Fibroblast of skin of abdomen (primary cell): ENCODE measurements at places on chromosomes 4 and X.
A peak's percentile ranks its signal among the peaks of the same experiment; 100 is the strongest.

- DNase-seq: peak; percentile 39
Observed at GRCh38 chr4:125097729-125098128, 217.0 kb upstream of the FAT4 start.

DNA sequence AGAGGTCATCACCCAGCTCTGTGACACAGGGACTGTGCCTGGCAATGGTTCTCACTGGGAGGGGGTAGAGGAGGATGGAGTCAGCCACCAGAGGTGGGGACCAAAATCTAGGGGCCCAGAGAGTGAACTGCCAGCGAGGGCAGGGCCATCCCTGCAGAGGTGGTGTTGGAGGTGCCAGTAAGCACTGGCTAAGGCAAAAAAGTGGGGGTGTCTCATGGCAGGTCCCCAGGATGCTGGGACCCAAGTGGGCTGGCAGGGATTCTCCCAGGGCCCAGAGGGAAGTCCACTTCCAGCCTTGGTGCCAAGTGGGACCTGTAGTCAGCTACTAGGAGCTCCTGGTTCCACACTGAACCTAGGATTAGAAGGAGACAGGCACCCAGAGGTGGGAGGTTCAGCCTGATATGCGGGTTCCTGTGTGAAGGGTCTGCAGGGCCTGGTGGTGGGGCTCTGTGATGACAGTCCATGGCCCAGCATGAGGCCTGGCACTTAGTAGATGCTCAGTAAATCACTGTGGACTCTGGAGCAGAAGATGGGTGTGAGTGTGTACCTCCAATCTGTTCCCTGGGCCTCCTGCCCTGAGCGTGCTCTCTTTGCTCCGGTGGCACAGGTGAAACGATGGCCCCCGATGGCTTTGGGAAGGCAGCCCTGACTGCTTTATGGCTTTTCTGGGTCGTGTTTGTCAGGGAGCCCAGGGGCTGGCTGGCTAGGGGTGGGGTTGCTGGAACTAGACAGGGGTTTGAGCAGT is 81.5 kb downstream of the PSAPL1 start:
- no peak for DNase-seq

- DNase-seq: peak; percentile 85
Observed at GRCh38 chr4:128220286-128221235, 67.1 kb downstream of the PGRMC2 start.

DNA sequence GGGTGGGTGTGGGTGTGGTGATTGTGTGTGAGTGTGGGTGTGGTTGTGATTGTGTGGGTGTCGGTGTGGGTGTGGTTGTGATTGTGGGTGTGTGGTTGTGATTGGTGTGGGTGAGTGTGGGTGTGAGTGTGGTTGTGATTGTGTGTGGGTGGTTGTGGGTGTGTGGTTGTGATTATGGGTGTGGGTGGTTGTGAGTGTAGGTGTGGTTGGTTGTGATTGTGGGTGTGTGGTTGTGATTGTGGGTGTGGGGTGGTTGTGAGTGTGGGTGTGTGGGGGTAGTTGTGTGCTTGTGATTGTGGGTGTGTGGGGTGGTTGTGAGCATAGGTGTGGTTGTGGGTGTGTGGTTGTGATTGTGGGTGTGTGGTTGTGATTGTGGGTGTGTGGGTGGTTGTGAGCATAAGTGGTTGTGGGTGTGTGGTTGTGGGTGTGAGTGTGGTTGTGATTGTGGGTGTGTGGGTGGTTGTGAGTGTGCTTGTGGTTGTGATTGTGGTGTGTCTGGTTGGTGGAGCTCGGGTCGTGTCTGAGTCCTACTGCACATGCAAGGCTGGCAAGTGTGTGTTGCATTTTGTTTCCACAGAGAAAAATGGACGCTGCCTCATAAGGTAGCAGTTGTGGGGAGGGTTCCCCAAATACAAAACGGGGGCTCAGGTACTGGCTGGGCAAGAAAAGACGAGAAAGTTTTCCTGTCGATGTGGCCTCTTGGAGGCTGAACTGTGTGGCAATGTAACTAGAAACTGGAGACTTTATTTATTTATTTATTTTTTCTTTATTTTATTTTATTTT is 116.7 kb downstream of the UBE2K start:
- peak; percentile 31 for DNase-seq

DNA sequence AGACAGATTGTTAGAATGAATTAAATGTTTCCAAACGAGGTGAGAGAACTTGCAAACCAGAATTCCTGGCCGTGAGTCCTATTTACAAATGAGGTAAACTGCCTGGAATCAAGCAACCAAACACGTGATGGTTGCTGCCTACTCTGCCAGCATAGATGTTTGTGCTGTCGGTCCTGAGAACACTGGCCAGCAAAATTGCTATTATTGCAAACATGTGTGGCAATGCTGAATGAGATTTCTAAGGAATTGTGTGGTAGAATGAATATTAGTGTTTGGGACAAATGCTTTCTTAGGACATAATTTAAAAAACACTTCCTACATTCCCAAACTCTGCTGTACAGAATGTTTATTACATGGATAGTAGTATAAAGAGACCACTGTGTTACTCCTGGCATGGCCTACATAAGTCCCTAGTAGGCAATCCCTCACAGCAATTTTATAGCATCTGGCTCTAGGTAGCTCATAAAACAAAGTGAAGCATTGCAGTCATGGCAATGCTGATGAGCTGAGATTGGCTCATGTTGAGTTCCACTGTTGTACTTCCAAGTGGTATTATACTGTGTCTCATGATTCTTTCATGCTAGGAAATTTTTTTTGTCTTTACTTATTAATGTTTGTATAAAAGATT is 605.2 kb upstream of the EPHA5 start:
- no peak for DNase-seq

DNA sequence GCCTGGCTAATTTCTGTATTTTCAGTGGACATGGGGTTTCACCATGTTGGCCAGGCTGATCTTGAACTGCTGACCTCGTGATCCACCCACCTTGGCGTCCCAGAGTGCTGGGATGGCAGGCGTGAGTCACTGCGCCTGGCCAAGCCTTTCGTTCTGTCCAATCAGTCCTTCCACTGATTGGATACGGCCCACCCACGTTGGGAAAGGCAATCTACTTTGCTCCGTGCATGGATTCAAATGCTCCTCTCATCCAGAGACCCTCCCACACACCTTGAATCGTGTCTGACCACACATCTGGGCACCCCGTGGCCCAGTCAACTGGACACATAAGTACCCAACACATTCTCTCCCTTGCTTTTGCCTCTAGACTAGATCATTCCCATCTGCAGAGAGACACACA is 74.9 kb downstream of the CRLF2 start:
- no peak for DNase-seq

DNA sequence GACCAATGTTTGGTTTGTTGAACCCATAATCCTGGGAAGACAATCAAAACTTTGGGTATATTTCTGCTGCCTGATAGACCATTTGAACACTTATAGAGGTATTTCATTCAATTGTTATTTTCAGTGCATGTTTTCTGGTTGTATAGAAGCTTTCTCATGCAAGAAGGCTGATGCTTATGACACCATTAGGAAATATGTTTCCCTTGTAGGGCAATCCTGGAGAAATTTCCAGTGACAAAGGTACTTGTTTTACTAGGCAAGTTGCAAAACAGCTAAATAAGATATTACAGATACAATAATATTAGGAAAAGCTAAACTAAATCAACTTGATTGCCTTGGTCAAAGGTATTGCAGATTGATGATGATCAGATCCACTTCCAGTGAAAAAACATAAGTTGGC is 32.8 kb upstream of the FGF2 start:
- no peak for DNase-seq

DNA sequence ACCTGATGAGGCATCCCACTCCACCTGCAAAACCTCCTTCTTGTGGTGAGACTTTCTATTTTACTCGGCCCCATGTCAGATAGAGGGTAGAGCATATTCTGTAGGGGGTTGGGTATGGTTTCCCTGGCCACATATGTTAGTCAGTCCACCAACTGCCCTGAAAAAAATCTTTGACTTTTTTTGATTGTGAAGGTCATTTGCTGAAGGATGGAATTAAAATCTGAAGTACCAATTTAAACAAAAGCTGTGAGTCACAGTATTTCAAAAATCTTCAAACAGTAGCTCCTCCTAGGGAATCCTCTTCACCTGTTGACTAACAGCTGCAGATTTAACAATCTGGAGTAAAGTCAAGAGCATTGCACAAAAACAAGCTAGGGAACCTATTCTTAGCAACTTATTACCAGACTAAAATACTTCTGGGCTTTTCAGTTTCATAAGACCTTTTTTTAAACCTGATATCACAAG is 8.0 kb upstream of the CCDC110 start:
- no peak for DNase-seq

DNA sequence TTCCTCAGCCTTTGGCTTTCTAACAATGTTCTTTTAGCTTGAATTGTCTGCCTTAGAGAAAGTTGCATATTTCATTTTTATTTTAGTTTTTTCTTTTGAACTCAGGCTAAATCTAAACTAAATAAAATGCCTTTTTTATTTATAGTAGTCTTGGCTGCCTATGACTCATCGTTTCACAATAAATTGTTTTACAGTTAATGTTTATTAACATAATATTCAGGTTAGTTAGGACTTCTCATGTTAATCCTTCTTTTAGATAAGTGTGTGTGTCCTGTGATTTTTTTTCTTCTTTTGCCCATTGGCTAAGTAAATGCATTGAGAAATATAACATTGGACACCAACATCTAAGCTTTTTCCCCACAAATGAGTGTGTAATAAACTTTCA is 1.6 kb downstream of the RP2 start:
- DNase-seq: no peak

GRCh38 chrX:30643313-30643821 is 9.9 kb upstream of the GK start:
- DNase-seq: peak; percentile 41

DNA sequence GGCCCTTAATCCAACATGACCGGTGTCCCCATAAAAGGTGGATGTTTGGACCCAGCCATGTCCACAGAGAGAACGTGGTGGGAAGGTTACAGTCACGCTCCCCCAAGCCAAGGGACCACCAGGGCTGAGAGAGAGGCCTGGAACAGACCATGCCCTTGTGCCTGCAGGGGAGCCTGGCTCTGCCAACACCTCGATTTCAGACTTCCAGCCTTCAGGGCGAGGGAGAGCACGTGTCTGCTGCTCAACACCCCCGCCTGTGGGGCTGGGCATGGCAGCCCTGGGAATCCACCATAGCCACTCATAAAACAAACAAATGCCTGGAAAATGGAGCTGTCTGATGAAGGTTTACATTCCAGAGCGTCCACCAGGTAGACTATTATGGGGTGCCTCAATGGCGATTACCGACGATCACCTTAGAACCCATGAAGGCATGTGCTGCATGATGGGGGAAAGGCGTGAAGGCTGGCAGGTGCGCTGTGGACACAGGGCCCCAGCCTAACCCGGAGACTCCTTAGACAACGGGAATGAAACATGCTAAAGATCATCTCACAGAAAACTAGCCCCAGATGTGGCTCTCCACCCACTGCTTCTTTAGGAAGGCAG is 42.3 kb upstream of the HMX1 start:
- DNase-seq: no peak

- no peak for DNase-seq
Observed at GRCh38 chrX:24306440-24306839, 7.4 kb downstream of the SUPT20HL2 start.

- DNase-seq: no peak
Observed at GRCh38 chr4:38560768-38561558, 103.0 kb upstream of the KLF3 start.

GRCh38 chr4:24321616-24322015 is 262.7 kb downstream of the DHX15 start:
- DNase-seq: peak; percentile 1

DNA sequence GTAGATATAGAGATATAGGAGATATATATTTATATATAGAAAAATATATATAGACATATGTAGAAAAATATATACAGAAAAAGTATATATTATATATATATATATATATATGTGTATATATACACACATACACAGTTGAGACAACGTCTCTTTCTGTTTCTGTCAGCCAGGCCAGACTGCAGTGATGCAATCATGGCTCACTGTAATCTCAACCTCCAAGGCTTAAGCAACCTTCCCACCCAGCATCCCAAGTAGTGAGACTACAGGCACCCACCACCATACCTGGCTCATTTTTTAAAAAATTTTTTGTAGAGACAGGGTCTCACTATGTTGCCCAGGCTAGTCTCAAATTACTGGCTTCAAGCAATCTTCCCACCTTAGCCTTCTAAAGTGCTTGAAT is 426.3 kb downstream of the GPM6A start:
- DNase-seq: no peak

GRCh38 chr4:40875507-40876150 is 125.9 kb downstream of the NSUN7 start:
- DNase-seq: no peak

- no peak for DNase-seq
Observed at GRCh38 chr4:82957045-82957444, 53.6 kb downstream of the LIN54 start.

GRCh38 chrX:9204560-9204959 is 170.6 kb upstream of the FAM9B start:
- peak; percentile 5 for DNase-seq

DNA sequence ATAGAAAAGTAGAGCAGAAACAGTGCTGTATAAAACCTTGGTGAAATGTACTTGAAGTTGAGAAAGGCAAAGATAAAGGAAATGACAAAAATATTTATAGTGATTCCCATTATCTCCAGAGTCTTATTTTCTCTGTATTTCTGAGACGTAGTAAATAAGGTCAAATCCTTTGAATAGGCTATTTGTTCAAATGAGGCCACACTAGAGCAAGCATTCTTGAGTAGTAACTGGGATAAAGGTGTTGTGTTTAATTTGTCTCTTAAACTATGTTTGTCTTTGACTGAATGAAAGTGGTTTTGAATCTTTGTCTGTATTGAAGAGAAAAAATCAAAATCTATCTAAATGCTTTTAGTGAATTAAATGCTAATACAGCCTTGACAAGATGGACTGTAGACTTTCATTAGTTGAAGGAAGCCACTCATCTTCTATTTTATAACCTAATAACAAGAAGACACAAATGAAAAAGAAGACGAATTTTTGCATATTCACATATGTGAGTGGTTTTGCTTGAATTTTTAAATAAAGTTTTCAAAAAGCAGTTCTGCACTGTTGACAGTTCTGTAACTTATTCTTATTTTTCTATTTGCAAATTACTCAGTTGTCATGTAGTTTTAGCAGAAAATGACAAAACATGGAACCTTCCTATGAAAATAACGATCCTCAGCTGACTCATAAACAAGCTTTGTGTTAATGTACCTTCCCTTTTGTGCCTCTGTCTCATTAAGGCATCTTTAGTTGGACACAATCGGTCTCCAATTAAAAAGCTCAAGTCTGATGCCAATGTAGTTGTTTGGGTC is 94.8 kb upstream of the PCDH18 start:
- DNase-seq: no peak
